SIG-M5 (cell line): ENCODE measurements at places on chromosomes 5 and 9.

DNA sequence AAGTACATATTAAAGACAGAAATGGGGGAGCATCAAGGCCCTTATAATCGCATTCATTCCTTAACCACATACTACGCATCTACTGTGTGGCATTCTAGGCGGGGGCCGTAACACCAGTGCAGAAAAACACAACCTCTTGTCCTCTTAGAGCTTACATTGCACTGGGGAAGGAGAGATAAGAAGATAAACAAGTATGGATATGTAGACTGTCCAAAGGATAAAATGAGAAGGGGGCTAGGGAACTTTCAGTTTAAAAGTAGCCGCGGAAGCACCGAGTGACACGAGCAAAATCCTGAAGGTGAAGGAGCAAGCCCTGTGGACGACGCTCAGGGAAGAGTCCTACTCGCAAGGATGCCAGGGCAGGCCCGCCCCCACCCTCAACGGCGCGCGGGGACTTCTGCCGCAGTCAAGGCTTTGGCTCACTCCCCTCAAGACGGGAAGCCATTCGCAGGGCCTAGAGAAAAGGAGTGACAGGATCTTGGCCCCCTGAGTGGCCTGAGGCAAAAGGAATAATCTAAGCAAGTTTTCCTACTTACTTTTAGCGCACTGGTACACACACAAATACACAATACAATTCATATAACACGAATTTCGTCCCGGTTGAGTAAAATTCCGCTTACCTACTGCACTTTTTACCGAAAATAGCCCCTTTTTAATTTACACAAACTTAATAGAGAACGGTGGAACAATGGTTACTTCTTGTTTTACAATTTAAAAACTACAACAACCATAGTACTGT lies 1.3 kb upstream of the NIPBL start:
- DNase-seq = no peak

DNA sequence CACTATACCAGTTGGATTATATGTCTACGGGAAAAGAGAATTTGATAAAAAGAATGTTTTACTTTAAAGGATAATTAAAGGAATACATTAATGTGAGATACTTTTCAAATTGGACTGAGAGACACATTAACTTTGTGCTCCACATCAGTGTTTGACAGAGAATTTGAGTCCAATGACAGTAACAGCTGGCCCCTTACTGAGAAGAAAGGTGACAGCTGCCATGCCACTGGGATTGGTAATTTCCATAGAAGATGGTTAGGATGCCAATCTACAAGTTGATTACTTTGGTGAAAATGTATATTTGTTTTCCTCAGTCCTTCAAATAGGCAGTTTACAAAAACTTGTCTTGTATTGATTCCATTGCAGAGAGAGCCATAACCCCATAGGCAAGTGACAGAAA lies 578.4 kb downstream of the SLCO4C1 start:
- DNase-seq = no peak

DNA sequence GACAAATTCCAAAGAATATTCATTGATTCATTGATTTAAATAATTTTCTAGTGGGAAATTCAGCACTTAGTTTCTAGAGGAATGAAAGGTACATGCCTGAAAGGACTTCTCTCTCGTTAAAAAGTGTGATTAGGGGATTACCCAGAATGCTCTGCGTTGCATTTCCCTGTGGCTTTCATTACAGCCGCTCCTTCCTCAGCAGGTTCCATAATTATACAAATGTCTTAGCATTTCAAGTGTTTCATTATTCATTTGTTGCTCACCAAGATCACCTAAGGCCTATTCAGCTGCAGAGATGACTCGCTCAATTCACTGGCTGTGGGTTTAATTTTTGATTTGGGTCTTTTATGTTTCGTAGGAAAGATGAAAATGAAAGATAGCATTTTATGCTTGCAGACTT lies 52.8 kb downstream of the SPATA31C2 start:
- no peak for DNase-seq

GRCh38 chr5:110611817-110612216 lies 114.7 kb downstream of the TMEM232 start:
- no peak for DNase-seq

DNA sequence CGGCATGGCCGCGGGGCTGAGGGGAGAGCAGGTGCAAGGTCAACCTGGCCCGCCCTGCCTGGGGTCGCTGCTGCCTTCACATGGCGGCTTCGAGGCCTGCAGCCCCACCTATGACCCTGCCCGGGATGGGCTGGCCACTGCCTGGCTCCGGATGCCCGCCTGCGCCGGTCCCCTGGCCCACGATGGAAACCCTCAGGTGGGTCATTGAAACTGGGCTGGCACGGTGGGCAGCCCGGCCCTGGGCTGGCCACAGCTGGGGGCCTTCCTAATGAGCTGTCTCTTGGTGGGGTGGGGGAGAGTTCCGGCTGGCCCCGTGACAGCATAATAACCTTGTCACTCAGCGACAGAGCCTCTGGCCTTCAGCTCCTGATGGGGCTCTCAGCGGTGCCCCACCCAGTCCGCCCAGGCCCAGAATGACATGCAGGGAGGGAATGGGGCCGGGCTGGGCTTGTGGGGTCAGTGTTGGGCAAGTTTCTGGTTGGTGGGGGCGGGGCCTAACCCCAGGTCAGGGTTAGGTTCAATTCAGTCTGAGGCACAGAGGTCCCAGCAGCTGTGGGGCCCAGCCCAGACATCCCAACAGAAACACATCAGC lies at the start of gene CCDC187:
CCDC187 (minus strand) TSS at position 270 of the 592 bp plus-strand sequence; CDS start at position 6, 264 bp downstream.
- DNase-seq = no peak

DNA sequence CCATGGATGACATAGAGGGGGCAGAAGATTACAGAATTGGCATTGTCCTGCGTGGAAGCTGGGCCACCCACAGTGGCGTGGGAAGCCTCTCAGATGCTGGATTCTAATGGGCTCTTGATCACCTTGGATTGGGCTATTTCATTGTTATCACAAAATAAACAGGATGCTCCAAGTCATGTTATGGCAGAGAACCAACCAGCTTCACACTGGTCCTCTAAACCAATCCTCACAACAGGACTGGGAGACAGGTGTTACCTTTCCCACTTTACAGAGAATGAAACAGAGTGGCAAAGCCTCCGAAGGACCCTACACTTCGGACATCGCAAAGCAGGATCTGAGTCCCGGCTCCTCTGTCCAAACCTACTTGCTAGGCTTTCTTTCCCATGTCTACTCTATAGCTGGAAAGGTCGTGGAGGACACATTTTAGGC lies 455 bp upstream of the SMIM3 start:
- no peak for DNase-seq

- DNase-seq = no peak
Measured at GRCh38 chr9:100639854-100640253, 62.0 kb downstream of the CAVIN4 start.

GRCh38 chr5:40991168-40991980 lies 79.8 kb downstream of the MROH2B start:
- no peak for DNase-seq

- DNase-seq = no peak
Measured at GRCh38 chr5:145203193-145203592, 631.9 kb downstream of the PRELID2 start.

GRCh38 chr5:65262096-65262495 lies 219.6 kb downstream of the ADAMTS6 start:
- DNase-seq = no peak

- no peak for DNase-seq
Measured at GRCh38 chr5:180495991-180496741, 2.0 kb downstream of the CNOT6 start.

DNA sequence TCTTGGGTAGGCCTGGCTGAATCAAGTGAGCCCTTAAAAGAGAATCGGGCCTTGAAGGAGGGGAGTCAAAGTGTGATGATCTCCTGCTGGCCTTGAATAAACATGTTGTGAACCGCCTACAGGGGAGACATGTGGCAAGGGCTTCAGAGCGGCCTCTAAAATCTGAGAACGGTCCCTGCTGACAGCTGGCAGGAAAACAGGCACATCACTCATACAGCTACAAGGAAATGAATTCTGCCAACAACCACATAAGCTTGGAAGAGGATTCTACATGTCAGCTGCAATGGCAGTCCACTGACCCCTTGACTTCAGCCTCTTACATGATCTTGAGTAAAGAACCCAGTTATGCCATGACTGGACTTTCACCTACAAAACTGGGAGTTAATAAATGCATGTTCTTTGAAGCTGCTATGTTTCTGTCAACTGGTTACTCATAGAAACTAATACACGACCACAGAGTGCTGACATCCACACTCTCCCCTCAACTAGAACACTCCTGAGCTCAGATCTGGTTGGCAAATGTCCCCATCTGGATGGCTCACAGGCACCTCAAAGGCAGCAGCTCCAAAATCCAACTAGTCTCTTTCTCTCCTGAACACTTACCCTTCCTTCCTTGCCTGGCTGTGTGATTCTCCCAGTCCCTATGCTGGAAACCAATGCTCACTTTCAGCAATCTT lies 333.1 kb downstream of the ASTN2 start:
- no peak for DNase-seq

- DNase-seq = no peak
Measured at GRCh38 chr5:29995154-29995553, 1198.3 kb upstream of the CDH6 start.

- no peak for DNase-seq
Measured at GRCh38 chr5:158910782-158911692, 188.7 kb downstream of the EBF1 start.

GRCh38 chr5:60445921-60446320 lies 254.0 kb downstream of the DEPDC1B start:
- no peak for DNase-seq

- DNase-seq = no peak
Measured at GRCh38 chr5:173515526-173515925, 100.9 kb downstream of the BOD1 start.

DNA sequence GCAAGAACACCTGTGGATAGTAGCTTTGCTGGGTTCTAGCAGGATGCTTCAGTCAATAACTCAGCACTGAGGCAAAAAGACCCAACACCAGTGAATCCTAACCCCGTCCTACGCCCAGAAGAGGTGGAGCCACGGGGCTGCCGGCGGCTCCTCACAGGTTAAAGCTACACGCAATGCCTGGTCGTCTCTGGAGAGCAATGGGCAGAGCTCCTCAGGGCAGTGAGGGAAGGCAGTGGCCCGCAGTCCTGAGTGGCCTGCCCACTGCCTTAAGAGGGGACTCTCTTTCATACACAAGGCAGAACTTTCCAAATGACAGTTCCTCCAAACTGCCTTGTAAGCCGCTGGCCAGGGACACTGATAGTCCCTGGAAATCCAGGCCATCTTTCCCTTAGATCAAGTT lies 244.2 kb upstream of the IRX2 start:
- DNase-seq = no peak

DNA sequence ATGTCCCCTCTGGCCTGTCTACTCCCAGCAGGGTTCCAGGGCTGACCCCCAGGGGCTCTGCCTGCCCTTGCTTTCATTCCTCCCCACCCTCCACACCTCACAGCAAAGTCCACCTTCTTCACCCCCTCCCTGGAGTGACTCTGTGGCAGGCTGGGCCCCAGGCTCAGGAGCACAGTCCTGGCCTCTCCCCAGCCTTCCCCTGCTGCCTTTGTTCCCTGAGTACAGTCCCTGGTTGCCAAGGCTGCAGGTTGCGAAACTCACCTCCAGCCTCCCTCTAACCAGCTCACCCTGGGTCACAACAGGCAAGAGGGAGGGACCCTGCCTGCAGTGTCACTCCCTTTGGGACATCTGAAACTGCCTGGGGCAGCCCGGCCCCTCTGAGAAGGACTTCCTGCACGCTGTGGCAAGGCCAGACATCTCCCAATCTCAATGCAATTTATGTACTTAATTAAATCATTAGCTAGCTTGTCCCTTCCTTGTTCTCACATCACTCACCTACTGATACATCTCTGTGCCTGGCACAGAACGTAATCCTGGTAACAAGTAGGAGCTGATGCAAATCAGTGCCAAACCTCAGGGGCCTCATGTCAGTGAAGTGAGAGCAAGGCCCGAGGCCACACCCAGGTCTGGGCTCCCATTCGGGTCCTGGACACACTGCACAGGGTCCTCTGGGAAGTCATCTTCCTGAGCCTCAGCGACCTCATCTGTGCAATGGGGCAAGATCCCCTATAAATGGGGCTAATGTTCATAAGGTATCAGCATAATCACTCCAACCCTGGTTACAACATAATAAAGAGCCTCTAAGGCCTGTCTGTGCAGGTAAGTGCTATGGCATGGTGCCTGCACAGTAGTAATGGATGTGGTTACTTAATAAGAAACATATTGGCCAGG lies 27.3 kb upstream of the TRIM14 start:
- no peak for DNase-seq

GRCh38 chr5:101991486-101991885 lies 304.6 kb downstream of the SLCO4C1 start:
- no peak for DNase-seq

- DNase-seq = no peak
Measured at GRCh38 chr5:72507907-72508238, 663 bp upstream of the ZNF366 start.

- no peak for DNase-seq
Measured at GRCh38 chr9:38747067-38747466, 27.1 kb upstream of the FAM240B start.

GRCh38 chr9:7546261-7546660 lies 253.3 kb downstream of the DMAC1 start:
- no peak for DNase-seq

DNA sequence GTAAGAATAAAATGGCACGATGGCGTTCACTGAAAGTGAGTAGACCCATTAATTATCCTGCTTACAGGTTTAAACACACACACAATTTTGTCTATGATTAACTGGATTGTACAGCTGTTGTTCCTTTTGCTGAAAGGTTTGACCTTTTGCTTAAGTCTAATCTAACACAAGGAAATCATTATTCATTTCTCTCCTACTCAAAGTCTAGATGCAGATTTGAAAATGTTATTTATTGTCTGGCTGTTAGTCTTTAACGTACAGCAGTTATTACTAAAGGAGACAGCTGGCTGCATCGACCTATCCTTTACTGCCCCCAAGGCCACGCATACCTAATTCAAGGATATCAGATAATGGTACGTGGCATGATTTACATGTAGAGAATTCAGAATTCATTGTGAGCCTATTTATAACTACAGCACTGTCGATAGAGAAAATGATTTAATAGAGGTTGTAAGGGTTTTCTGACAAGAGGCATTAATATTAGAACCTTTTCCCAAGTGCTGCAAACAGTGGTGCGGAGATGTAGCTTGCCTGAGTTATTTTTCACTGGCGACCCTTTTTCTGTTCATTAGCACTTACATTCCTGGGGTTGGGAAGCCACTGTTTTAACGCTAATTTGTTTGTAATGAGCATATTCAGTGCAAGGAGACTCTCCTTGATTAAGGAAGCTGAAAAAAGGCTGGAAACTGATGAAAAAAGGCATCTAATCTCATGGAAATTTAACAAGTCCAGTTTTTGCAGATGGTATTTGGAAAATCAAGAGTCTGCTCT lies 368.4 kb upstream of the GRAMD2B start:
- DNase-seq = no peak

DNA sequence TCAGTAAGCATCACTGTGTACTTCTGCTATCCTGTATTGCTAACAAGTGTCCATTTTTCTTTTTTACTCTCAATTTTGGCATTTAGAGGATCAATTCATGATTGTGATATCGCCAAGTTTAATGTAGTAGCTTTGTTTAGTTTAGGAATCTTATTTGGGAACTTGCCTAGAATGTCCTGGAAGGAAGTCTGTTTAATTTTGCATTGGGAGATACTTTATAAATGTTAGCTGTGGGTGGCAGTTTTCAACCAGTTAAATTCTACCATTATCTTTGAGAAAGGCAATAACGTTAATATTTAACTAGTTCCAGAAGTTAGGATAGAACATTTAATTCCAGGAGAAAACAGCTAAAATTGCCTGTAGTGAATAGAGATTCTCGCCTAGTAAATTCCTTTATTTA lies 78.6 kb downstream of the PBX3 start:
- DNase-seq = no peak

GRCh38 chr9:73149371-73150067 lies 2.1 kb upstream of the ANXA1 start:
- peak; percentile 59 for DNase-seq
